ENCODE measurements at places on chromosomes 1 and 21.

DNA sequence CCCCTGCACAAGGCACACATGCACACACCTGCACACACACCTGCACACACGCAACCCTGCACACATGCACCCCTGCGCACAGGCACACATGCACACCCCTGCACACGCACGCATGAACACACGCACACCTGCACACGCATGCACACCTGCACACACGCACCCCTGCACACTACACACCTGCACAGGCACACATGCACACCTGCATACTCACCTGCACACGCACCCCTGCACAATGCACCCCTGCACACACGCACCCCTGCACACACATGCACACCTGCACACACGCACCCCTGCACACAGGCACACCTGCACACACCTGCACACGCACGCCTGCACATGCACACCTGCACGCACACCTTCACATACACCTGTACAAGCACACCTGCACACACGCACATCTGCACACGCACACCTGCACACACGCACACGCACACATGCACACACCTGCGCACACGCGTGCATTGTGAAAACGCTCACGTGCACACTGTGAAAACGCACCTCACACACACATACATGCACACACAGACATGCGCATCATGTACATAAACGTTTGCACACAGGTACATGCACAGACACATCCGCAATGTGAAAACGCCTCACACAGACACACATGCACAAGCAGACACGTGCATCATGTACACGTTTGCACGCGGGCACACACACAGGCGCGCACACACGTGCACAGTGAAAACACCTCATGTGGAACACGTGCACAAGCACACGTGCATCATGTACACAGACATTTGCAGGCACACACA is 8.2 kb downstream of the DVL1 start:
- no peaks in the 10 kb centered on the region for H3K27me3 ChIP-seq
- H3K27ac ChIP-seq, result no peak overlapping the region
- H3K4me1 ChIP-seq, result no peaks in the 10 kb centered on the region
- no peak overlapping the region for H3K4me3 ChIP-seq
- no peak for DNase-seq

DNA sequence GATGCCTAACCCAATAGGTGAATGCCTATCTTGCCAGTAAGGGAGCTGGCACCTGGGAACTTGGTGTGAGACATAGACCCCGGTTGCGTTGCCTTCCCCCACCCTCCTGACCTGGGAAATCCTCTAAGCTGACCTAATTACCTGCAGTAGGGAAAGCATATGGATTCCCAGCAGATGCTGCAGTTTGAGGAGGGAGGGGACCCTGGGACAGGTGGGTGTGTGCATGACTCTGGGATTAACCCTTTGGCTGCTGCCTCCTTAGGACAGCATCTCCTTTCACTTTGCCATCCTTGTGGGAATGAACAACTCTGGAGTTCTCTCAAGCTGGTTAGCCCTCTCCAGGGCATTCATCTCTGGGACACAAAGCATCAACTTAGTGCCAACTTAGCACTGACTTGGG is 16.4 kb upstream of the NFASC start:
- no peak overlapping the region for H3K27ac ChIP-seq
- no peaks in the 10 kb centered on the region for H3K36me3 ChIP-seq
- H3K4me1 ChIP-seq, result no peaks in the 10 kb centered on the region
- no peak for DNase-seq

DNA sequence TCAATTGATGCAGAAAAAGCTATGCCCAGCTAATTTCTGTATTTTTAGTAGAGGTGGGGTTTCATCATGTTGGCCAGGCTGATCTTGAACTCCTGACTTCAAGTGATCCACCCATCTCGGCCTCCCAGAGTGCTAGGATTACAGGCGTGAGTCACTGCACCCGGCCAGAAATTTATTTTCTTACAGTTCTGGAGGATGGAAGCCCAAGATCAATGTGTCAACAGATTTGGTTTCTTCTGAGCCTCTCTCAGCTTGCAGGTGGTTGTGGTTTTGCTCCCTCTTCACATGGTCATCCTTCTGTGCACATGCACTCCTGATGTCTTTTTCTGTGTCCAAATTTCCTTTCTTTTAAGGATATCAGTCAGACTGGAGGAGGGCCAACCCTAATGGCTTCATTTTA is 35.6 kb downstream of the SHCBP1L start:
- no peaks in the 10 kb centered on the region for H3K36me3 ChIP-seq
- H3K4me1 ChIP-seq, result no peaks in the 10 kb centered on the region
- DNase-seq, result no peak
- H3K27me3 ChIP-seq, result no peaks in the 10 kb centered on the region

DNA sequence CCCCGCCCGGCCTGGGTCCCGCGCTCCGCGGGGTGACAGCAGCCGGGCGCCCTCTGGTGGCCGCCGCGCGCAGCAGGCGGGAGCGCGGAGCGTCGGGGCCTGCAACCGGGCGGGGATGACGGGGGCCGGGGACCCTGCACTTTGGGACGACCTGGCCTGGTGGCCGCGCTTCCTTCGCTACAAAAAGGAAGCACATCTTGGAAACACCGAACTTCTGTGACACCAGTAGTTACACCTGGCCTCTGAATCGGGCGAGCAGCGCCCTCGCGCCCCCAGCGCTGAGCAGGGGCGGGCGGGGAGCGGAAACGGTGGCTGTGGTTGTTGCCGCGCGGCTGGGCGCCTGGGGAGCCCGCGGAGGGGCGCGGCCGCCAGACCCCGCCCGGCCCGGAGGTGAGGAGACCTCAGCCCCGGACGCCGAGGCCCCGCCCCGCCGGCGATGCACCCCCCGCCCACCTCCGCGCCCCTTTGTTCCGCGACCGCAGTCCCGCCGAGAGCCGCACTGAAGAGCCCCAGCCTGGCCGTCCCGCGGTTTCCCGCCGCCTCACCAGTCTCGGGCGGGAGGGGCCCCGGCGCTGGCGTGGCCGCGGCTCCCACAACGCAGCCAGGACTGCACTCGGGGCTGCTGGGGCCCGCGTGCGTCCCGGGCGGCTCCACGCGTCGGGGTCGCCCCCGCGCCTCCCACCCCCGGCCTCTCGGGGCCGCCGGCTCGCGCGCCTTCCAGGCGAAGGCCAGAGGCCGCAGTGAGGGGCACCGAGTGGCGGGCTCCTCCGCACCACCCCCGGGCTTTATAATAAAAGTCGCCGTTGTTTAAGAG is 59.3 kb downstream of the H3-3A start:
- peaks cover 15% of the 10 kb centered on the region for H3K4me1 ChIP-seq
- H3K4me3 ChIP-seq, result peak overlapping the region; percentile 64
- H3K27ac ChIP-seq, result no peak overlapping the region
- no peaks in the 10 kb centered on the region for H3K36me3 ChIP-seq
- peak; percentile 98 for DNase-seq

GRCh38 chr1:30315185-30315960 is 408.0 kb downstream of the MATN1 start:
- H3K36me3 ChIP-seq, result no peaks in the 10 kb centered on the region
- H3K4me1 ChIP-seq, result no peaks in the 10 kb centered on the region
- DNase-seq, result no peak
- no peaks in the 10 kb centered on the region for H3K27me3 ChIP-seq
- H3K27ac ChIP-seq, result no peak overlapping the region
- H3K4me3 ChIP-seq, result no peak overlapping the region

DNA sequence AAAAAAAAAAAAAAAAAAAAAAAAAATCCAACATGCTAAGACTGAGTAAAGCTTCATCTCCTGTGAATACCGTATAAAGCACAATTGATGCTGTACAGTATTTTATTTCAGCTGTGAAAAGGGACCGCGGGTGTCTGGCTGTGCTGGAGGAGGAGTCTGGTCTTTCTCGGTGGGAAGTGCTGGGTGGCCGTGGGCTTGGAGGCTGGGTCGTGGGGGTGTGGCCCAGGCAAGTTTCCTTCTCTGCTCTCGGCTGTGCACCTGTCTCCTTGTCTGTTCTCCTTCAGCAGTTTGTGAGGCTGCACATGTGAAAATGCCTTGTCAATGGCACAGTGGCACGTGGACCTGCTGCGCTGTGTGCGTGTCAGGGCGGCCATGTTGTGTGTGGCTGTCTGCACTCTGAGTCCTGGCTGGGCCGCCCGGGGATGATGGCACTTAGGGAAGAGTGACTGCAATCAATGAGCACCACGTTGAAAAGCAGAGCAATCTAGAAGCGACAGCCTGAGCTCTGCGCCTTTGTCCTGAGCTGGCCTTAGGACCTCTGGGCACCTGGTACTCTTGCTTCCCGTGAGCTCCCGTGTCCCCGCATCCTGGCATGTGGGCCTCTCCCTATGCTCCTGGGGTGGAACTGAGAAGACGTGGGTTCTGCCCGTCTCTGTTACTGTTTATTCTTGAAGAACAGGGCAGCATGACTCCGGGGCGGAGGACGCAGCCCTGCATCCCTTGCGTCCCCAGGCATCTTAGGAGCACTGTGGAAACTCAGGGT is 14.5 kb downstream of the AGPAT3 start:
- no peaks in the 10 kb centered on the region for H3K36me3 ChIP-seq
- DNase-seq, result no peak
- H3K27me3 ChIP-seq, result no peaks in the 10 kb centered on the region
- H3K4me3 ChIP-seq, result no peak overlapping the region
- H3K4me1 ChIP-seq, result no peaks in the 10 kb centered on the region
- no peak overlapping the region for H3K27ac ChIP-seq
